ENCODE measurements at places on chromosomes 2 and 18.
A peak's percentile ranks its signal among the peaks of the same experiment; 100 is the strongest.

- no peaks in the 10 kb centered on the region for H3K4me1 ChIP-seq
- no peaks in the 10 kb centered on the region for H3K36me3 ChIP-seq
- no peak overlapping the region for H3K27ac ChIP-seq
- H3K27me3 ChIP-seq, result no peaks in the 10 kb centered on the region
- no peak overlapping the region for H3K4me3 ChIP-seq
- no peak for DNase-seq
These were observed 365.7 kb downstream of the TNS1 start for GRCh38 chr2:217636991-217637561.

GRCh38 chr2:57862153-57862552 is 184.5 kb upstream of the VRK2 start:
- no peak for DNase-seq
- H3K4me1 ChIP-seq, result no peaks in the 10 kb centered on the region

DNA sequence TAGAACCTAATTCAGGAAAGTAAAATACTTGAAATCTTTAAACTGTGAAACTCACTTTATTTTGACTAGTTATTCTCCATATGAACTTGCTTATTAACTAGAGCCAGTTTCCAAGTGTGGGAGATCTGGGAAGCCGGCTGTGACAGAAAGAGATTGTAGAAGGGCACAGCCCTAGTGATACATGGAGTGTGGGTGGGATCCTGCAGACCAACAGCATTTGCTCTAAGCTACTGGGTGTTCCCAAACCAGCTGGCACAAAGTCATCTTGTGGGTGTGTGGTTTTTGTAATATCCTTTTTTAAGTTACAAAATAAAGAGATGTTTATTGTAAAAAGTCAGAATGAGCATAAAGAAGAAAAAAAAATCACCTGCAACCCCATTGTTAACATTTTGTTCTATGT is 3.4 kb downstream of the DUSP19 start:
- no peak overlapping the region for H3K27ac ChIP-seq
- peaks cover 5% of the 10 kb centered on the region for H3K4me1 ChIP-seq
- no peak for DNase-seq
- H3K4me3 ChIP-seq, result no peak overlapping the region
- no peaks in the 10 kb centered on the region for H3K36me3 ChIP-seq

DNA sequence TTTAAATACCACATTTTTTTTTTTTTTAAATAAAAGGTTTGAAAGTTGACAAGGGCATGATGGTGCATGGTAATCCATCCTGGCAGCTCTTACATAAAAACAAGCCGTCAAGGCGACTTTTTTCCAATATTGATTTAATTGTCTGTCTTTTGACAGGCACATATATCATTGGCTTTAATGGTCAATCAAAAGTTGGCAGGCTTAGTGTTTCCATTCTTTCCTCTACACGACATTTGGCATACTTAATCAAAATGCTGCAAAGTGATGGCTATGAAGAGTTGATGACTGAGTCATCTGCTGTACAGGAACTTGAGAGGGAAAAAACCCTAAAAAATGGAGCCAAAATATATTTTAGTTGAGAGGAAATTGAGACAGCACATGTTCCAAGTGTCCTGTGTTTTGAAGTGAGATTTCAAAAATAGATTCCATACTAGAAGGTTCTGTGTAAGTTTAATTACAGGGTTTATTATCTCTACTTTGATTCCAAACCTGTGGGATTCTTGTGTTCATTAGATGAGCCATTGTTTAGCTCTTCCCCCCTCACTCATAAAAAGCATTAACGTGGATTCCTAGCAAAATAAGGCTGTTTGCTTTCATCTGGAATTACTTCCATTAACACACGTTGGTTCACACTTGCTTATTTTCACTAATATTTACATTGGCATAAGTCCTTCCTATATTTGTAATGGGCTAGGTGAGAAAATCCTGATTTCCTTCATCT is 3.2 kb downstream of the TSHZ1 start:
- H3K27me3 ChIP-seq, result no peaks in the 10 kb centered on the region
- H3K27ac ChIP-seq, result peak overlapping the region; percentile 49

DNA sequence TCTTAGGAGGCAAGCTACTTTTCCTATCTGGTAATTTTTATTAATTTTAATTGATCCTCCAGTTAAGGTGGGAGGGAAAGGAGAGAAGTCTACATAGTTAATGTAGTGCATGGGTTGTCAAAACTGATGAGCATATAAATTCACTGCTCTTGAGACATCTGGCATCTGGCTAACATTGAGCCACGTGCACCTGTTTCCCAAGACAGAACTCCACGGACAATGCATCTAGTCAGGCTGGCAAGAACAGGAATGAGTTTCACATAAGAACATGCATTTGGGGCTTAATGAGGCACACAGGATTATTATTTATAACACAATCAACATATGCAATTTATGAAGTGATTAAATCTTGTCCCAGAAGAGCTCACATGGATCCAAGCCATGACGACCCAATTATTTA is 16.2 kb upstream of the RAB1A start:
- H3K4me3 ChIP-seq, result no peak overlapping the region
- no peaks in the 10 kb centered on the region for H3K36me3 ChIP-seq
- no peak overlapping the region for H3K27ac ChIP-seq
- no peak for DNase-seq
- peaks cover 2% of the 10 kb centered on the region for H3K27me3 ChIP-seq

GRCh38 chr2:105873281-105873680 is 128.6 kb downstream of the NCK2 start:
- peaks cover 99% of the 10 kb centered on the region for H3K4me1 ChIP-seq
- no peaks in the 10 kb centered on the region for H3K27me3 ChIP-seq
- H3K4me3 ChIP-seq, result peak overlapping the region; percentile 86
- peaks cover 10% of the 10 kb centered on the region for H3K36me3 ChIP-seq

DNA sequence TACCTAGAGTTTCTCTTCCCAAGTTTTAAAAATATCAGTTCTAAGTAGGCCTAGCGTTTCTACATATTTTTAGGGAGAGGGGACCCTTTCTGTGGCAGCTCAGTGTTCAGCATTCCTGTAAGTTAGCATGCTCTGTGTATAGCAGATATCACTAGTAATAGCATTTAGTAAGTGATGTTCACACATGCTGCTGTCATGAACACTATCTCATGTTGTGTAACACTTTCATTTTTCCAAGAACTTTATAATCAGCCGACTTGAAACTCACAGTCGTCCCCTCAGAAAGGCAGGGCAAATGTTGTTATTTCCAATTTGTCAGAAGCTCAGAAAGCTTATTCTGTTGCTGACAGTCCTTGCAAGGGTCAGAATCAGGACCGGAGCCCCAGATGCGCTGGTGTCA is 267.7 kb downstream of the ALPK2 start:
- H3K36me3 ChIP-seq, result peaks cover 9% of the 10 kb centered on the region
- no peak overlapping the region for H3K4me3 ChIP-seq
- no peak overlapping the region for H3K27ac ChIP-seq
- no peak for DNase-seq
- H3K27me3 ChIP-seq, result no peaks in the 10 kb centered on the region
- no peaks in the 10 kb centered on the region for H3K4me1 ChIP-seq

DNA sequence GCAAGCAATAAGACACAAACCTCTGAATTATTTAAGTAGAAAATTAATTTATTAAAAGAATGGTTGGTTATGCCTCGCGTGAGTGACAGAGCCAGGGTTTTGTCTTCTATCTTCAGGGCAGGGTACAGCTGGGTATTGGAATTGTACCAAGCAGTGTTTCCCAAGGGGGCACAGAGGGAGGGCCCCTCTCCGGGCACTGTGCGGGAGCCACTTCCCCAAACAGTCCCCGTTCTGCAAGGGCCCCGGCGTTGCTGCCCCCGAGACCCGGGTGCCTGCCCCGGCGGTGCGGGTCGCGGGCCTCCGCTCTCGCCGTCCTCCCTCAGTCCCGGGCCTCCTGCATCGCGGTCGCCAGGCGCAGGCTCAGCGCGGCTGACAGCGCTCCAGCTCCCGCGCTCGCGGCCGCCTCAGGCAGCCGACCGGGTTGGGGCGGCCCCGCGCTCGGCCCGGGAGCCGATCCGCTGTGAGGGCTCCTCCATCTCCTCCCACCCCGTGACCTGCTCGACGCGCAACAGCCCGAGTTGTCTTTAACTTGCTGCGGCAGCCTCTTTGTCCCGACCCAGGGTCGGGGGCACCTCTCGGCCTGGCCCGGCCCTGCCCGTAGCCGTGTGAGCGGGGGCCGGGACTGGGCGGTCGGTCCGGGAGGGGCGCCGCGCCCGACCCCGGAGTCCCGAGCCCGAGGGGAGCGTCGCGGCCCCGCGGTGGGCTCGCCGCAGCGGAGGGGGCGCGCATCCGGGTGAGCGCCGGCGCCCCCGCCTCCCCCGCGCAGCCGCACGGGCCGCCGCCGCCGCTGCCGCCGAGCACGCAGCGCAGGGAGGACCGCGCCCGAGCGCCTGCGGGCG is 620 bp upstream of the GALNT1 start:
- peaks cover 33% of the 10 kb centered on the region for H3K4me1 ChIP-seq
- peak overlapping the region; percentile 78 for H3K27ac ChIP-seq
- peak; percentile 73 for DNase-seq
- no peaks in the 10 kb centered on the region for H3K36me3 ChIP-seq
- H3K27me3 ChIP-seq, result peaks cover 3% of the 10 kb centered on the region
- H3K4me3 ChIP-seq, result peak overlapping the region; percentile 72

DNA sequence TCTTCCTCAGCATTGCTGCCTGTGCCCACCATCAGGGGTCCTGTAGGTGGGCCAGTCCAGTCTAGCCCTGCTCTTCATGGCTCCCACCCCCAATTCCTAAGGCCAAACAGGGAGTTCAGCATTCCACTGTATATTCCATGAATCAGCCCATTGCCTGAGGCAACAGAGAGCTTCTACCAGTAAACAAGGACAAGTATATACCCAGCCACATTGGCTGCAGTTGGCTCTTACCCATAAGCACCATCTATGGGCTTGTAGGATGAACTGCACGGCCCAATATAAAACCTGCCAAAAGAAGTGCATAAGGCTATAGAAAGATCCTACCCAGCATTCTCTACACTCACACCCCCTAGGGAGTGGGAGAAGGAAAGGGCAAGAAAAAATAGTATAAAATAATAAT is 95.1 kb upstream of the SALL3 start:
- no peak overlapping the region for H3K4me3 ChIP-seq
- H3K4me1 ChIP-seq, result no peaks in the 10 kb centered on the region
- no peak for DNase-seq
- H3K27me3 ChIP-seq, result peaks cover 10% of the 10 kb centered on the region
- no peak overlapping the region for H3K27ac ChIP-seq

GRCh38 chr2:130807659-130808385 is 28.9 kb upstream of the ARHGEF4 start:
- H3K27ac ChIP-seq, result no peak overlapping the region
- peaks cover 18% of the 10 kb centered on the region for H3K4me1 ChIP-seq
- DNase-seq, result no peak
- no peaks in the 10 kb centered on the region for H3K36me3 ChIP-seq
- no peak overlapping the region for H3K4me3 ChIP-seq
